Stimulated activated CD8-positive, alpha-beta memory T cell treated with anti-CD3 and anti-CD28 coated beads, Interleukin-7, amount 100 ng/mL, for 1 hour (primary cell): ENCODE measurements at places on chromosomes 7 and 10.

DNA sequence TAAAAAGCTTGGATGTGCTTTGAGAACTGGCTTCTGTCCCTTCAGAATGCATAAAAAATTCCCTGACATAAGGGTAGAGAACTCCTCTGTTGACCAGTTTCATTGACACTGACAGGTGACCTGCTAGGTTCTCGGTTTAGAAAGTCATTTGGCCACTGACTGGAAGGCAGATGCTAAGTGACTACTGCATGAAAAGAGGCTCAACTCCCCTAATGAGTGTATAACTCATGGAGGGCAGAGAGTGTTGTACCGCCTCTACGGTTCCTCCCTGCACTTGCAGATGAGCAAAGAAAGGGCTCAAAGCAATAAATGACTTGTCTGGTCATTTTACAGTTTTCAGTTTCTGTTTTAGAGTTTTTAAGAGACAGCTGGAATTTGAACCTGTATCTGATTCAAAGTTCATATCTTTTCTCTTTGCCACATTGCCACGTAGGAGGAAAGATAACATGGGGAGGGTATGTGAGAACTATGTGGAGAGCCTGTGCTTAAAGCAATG lies 2.9 kb upstream of the FGL2 start:
- no peak for DNase-seq

DNA sequence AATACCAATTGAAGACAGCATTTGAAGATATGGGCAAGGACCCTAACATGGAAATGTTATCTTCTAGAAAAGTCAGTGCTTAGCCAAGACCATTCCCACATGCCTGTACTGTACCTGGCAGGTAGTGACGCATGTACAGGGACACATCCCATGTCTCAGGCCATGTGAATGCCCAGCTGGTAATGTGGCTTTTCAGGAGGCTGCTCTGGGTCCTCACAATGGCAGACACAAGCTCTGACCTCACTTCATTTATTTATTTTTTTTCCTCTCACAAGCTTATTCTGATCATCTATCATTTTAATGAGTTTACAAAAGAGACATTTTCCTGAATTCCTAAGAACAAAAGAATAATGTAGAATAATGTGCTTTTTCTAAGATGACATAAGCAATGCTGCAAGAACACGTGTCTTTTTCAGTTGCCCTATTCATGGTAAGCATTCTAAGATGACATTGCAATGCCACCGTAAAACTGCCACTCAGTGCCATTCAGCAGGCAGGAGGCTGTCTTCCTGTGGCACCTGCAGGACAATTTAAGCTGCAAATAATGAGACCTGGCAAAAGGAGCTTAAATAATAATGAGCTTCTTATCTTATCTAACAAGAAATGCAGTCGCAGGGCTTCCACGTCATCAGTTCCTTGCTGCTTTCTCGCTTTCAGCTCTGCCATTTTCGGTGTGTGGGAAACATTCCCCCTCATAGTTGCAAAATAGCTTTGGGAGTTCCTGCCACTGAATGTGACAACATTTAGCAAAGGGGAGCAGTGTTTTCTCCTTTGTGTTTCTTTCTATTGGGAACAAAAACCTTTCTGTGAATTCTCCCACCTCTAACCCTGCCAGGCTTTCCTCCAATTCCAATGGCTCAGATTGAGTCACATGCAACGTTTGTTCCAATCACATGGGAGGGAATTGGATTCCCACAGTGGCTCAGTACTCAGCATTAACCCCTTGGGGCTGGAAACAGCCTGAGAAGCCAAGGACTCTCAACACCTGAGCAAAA lies 113.0 kb downstream of the SEC23IP start:
- no peak for DNase-seq

GRCh38 chr7:3710531-3710930 lies 409.5 kb downstream of the SDK1 start:
- no peak for DNase-seq

DNA sequence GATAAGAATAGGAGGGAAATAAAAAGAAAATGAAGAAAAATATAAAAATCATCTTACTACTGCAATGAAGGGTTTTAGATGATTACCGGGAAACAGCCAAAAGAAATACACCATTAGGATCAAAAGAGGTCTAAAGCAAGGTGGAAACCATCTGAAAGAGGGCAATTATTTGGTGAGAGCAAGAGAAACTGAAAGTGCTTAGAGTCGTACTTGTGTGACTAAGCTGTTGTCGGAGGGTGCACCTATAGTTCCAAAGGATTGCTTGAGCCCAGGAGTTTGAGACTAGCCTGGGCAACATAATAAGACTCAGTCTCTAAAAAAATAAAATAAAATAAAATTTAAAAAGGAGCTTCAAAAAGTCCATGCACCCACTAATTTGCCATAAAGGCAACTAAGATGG lies 169.5 kb downstream of the DKK1 start:
- no peak for DNase-seq

DNA sequence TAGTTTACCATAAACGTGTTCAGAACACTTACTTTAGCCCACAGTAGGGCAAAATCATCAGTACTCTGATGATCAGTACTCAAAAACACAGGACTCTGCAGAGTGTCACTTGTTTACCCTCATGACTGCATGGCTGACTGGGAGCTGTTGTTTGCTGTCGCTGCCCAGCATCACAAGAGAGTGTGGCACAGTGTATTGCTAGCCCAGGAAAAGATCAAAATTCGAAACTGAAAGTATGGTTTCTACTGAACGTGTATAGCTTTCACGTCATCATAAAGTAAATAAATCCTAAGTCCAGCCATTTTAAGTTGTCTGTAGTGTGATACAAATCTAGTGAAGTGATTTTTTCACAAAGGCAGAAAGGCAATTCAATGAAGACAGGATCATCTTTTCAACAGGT lies 184.6 kb downstream of the RAMP3 start:
- no peak for DNase-seq

DNA sequence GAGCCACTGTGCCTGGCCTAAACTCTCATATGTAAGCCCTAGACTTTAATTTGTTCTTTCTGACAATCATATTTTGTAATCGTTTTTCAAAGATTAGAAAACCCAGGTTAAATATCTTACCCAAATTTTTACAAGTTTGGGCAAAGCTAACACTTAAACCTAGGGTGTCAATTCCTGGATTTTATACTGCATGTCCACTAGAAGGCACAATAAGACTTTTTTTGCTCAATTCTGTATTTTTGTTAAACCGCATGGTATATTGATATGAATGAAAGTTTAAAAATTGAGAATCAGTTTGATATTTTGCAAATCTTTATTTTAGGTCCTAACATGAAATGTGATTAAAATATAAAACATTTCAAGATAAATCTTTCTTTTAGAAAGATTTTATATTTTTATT lies 29.3 kb downstream of the DYNC2I1 start:
- DNase-seq = no peak

GRCh38 chr7:90720984-90721760 lies 125.1 kb downstream of the CDK14 start:
- no peak for DNase-seq

- DNase-seq = no peak
Observed at GRCh38 chr10:83023662-83024061, 1115.6 kb upstream of the GHITM start.

GRCh38 chr10:100761191-100761590 lies 15.8 kb downstream of the PAX2 start:
- DNase-seq = no peak

DNA sequence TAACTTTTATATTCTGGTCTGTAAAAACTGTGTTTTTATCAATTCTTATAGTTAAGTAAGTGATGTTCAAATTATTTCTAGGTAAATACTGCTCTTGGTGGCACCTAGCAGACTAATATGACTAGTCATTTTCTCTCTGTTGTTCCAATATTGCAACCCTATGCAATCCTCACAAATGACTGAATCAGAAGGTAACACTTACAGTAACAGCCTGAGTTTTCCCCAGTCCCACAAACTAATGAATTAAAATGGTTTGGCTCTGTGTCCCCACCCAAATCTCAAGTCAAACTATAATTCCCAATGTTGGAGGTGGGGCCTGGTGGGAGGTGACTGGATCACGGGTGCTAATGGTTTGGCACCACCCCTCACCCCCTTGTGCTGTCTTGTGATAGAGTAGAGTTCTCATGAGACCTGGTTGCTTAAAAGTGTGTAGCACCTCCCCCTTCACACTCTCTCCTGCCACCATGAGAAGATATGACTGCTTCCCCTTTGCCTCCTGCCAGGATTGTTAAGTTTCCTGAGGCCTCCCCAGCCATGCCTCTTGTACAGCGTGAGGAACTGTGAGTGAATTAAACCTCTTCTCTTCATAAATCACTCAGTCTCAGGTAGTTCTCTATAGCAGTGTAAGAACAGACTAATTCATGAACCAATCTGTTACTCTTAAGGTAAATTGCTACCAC lies 43.5 kb downstream of the MTPN start:
- no peak for DNase-seq

DNA sequence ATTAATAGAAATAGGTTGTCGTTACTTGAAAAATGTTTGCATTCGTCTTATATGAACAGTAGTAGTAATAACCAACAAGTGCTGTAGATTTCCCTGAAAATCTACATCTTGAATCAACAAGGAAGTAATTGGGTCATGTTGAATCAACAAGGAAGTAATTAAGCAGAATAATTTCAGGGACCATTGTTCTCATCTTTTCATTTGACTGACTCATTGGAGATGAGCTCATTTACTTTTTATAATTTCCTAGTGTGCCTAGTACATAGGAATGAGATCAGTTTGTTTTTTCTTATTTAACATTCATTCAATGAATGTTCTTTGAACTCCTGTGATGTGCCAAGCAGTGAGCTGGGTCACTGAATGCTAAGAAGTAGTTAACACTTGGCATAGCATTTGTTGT lies 8.2 kb downstream of the CLDN12 start:
- no peak for DNase-seq

GRCh38 chr10:494149-494542 lies 195.3 kb downstream of the DIP2C start:
- no peak for DNase-seq

DNA sequence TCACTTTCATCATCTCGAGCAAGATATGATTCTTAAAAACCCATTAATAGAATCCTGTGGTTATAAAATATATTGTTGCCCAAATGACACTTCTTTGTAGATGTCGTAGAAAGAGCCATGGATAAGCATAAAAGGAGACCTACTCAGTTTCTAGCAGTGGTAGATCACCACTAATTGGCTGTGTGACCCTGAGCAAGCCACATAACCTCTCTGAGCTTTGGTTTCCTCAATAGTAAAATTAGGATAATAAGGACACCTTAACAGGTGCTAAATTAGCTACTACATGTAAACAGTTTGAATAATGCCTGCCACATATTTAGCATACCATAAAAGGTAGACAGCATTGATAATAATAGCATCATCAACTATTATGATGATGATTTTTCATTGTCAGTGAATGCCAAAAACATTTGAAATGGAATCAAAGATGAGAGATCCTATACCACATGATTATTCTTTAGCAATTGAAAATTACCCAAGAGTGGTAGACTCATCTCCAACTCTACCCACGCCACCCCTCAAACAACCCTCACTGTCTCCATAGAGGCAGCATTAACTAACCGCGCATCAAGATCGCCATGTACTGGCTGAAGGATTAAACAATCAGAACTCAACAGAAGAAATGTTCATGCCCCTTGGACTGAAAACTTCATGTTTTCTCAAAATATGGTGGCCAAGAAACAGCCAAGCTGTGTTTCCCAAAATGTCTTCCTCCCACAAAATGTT lies 45.8 kb downstream of the CHST15 start:
- no peak for DNase-seq

GRCh38 chr10:13851906-13852305 lies 265.1 kb downstream of the PRPF18 start:
- no peak for DNase-seq

DNA sequence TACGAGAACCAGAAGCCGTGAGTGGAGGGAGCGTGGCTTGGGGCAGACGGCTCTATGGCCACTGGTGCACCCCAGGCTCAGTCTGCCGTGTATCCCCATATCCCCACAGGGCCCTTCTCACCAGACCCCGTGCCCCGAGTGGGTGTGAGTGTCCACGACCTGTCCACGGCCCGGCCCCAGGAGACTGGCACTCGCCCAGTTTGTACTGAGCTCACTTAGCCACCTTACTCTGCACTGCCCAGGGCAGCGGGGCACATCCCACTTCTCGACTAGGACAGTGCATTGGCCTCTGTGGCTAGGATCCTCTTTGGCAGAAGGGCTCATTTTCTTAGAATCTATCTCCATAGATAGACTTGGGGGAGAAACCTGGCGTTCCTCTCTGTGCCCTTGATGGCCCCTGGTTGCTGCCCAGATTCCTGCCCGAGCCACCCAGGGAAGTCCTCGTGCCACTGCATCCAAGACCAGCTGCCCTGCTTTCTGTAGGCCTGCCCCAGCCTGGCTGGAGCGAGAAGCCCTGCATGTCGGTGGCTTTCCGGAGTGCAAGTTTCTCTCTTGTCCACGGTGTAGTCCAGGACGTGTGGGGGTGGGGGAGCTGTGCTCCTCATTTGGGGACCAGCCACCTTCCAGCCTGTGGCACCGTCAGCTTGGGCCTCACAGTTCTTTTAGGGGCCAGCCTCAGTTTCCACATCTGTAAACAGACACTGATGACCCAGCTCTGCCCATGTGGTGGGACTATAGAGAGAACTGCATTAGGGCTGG lies 11.9 kb downstream of the TMEM120A start:
- DNase-seq = no peak

DNA sequence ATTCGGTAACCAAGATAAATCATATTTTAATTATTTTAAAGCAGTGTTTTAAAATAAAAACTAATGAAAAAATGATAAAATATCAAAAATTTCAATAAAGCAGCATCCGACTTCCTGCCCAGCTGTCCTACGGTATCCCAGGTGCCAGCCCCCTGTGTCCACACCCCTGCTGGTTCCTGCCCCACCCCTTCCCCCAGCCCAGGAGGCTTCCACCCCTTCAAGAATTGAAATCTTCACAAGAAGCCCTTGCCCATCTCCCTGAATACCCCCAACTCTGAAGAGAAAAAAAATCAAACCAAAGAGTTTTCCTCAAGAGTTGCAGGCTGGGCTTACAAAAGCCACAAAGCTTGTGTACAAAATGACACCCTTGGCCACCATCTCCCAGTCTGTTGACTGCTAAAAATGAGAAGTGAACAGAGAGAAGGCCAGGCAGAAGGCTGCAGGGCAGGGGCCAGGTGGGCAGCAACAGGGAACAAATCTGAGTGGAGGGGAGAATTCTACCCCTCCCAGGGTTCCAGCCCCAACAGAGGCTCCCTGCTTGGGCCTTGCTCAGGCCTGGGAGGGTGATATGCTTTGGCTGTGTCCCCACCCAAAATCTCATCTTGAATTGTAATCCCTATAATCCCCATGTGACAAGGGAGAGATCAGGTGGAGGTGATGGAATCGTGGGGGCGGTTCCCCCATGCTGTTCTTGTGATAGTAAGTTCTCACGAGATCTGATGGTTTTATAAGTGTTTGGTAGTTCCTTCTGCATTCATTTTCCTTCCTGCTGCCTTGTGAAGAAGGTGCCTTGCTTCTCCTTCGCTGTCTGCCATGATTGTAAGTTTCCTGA lies 14.5 kb downstream of the GPRIN2 start:
- no peak for DNase-seq

- DNase-seq = no peak
Observed at GRCh38 chr7:90536449-90536848, 59.7 kb upstream of the CDK14 start.

DNA sequence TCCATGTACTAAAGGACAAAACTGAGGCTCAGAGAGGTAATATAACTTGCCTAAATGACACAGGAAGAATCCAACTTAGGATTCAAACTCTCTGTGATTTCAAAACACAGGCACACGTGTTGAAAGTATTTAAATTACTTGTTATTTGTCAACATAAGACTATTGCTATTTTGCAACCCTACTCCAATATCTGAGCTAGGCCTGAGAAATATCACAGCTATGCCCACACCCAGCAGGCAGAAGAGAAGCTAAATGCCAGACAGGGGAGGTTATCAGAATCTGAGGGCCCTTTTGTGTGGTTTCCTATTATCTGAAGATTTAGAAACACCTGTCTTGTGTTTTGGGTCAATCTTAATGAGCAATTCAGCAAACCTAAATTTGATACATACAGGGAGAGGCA lies 204.3 kb downstream of the ANK3 start:
- DNase-seq = no peak
